ENCODE measurements at places on chromosomes 3 and 15. TPM values are rescaled to one million over a fixed set of nuclear protein-coding genes. Genes with fewer than 3 reads are reported as not detected.

Gene HIGD2B
- total RNA-seq: not detected

Gene CYP11A1
- total RNA-seq: 0.28 TPM

Gene UQCC5
- total RNA-seq: 5.4 TPM

Gene CKMT1B
- total RNA-seq: 0.97 TPM

- H3K27ac ChIP-seq: no peak overlapping the region
- H3K36me3 ChIP-seq: no peaks in the 10 kb centered on the region
- no peaks in the 10 kb centered on the region for H3K4me1 ChIP-seq
These were observed 245.0 kb upstream of the ADAMTS9 start for GRCh38 chr3:64932666-64933342.

GRCh38 chr3:151504606-151505005 lies 43.7 kb upstream of the IGSF10 start:
- H3K4me1 ChIP-seq: peaks cover 7% of the 10 kb centered on the region
- H3K27ac ChIP-seq: no peak overlapping the region
- H3K27me3 ChIP-seq: no peaks in the 10 kb centered on the region
- DNase-seq: no peak
- H3K4me3 ChIP-seq: no peak overlapping the region

- H3K36me3 ChIP-seq: peaks cover 24% of the 10 kb centered on the region
- no peak overlapping the region for H3K4me3 ChIP-seq
- peaks cover 6% of the 10 kb centered on the region for H3K4me1 ChIP-seq
These were observed 2.6 kb upstream of the ULK3 start for GRCh38 chr15:74845581-74845980.

DNA sequence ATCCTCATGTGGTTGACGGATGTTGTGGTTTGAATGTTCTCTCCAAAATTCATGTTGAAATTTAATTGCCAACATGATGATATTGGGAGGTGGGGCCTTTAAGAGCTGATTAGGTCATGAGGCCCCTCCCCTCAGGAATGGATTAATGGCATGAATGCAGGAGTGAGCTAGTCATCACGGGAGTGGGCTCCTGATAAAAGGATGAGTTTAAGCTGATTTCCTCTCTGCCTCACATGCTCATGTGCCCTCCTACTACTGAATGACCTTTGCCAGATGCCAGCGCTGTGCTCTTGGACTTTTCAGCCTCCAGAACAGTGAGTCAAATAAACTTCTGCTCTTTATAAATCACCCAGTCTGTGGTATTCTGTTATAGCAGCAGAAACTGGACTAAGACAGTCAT lies 111.2 kb downstream of the MYO5A start:
- no peak overlapping the region for H3K4me3 ChIP-seq
- no peaks in the 10 kb centered on the region for H3K27me3 ChIP-seq
- no peak overlapping the region for H3K27ac ChIP-seq
